Central memory CD8-positive, alpha-beta T cell (primary cell): ENCODE measurements at places on chromosomes 2 and 18.

DNA sequence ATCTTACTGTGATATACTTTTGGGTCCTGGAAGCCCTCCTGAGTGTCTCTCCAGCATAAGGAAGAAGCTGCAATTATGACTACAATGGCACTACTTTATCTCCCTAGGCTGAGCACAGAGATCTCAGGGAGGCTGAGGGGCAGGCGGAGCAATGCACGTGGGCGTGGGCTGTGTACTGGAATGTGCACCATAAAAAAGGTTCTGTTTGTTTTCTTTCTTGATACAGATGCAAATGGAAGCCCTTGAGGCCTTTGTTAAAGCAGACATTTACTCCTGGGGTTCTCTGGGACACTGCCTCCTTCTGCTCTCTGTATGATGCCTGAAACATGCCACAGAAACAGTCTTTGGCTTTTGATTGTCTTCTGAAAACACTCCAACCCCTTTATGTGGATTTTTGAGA, 79.1 kb upstream of the DLX2 start:
- DNase-seq: no peak

DNA sequence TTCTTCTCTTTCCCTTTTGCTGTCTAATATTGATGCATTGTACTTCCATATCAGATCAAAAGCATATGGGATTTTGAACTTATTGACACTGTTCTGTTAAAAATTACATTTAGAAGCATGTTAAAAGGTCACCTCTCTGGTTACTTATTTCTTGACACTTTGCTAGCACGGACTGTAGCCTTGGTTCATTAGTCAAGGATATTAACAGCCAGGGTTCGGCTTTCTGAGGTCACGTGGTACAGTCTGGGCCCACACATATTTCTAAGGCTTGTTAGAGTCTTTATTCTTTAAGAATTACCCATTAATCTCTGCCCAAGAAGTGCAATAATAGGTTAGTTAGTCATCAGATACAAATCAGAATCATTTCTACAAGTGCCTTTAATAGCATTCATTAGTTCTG, 1035.8 kb upstream of the FANCL start:
- no peak for DNase-seq

DNA sequence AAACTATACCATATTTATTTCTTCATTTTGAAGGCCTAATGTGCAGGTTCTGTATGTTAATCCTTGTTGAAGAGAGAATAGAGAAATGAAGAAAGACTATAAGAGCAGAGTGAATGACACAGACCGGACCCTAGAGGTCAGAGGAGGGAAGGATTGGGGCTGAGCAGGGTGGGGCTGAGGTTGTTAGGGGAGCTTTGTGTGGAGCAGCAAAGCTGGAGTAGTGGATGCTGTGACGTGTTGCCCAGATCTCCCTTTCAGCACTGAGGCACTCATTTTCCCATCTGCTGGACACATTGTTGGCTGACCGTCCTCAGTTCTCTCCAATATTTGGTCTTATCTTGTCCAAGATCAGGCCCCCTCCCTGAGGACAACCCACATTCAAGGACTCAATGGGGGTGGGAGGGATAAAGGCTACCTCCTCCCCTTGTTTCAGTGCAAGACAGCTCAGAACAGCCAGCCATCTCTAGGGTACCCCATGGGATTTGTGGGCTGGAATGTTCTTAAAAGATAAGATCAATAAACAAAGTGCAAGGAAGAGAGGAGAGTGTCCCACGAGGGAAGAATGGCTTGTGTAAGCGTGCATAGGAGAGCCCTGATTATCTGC, 143.6 kb downstream of the TDRD15 start:
- DNase-seq: no peak

DNA sequence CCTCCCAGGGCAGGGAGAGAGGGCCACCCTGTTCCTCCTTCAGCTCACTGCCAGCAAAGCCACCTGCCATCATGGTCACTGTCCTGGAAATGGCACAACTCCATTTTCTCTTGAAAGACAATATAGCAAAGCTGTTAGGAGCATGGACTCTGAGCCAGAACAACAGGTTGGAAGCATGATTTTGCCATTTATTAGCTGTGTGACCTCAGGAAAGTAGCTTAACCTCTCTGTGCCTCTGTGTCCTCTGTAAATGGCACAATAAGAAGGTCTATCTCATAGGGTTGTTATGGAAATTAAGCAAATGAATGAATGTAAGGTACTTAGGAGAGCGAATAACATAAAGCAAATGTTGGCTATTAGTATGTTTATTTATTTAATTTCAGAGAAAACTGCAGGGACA, 730.4 kb upstream of the ID2 start:
- DNase-seq: no peak

DNA sequence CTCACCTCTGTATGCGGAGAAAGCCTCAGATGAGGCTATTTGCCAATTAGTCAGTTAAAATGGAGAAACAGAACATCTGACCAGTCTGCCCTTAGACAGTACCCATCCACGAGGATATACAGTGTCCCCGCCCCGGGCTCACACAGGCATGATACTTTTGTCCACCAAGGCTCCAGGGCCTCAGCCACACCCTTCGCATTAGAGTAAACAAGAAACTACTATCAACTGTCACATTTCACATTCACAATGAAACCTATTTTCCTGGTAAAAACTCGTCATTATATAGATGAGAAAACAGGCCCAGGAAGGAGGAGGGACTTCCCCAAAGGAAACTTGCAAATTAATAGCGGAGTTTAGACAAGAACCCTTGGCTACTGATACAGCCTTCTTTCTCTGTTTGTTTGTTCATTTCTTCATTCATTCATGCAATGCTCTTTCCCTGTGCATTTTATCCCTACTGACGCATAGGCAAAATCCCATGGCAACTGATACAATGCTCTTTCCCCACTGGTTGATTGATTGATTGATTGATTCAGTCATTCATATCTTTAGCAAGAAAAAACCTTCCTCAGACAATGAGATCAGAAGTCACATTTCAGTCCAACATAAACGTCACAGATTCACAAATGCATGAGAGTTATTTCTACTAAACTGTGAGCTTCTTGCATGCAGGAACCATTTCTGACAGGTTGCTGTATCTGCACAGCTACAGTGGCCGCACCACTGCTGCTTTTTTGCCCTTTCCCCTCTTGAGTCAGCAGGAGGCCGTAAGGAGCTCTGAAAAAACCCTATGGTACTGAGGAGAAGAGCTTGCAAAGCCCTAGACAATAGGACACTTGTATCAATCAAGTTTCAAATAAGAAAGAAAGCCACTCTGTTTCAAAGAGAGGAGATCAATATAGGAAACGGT, 777.1 kb downstream of the RNF144A start:
- no peak for DNase-seq

- no peak for DNase-seq
These were observed 114.1 kb downstream of the TPO start for GRCh38 chr2:1527153-1527992.

DNA sequence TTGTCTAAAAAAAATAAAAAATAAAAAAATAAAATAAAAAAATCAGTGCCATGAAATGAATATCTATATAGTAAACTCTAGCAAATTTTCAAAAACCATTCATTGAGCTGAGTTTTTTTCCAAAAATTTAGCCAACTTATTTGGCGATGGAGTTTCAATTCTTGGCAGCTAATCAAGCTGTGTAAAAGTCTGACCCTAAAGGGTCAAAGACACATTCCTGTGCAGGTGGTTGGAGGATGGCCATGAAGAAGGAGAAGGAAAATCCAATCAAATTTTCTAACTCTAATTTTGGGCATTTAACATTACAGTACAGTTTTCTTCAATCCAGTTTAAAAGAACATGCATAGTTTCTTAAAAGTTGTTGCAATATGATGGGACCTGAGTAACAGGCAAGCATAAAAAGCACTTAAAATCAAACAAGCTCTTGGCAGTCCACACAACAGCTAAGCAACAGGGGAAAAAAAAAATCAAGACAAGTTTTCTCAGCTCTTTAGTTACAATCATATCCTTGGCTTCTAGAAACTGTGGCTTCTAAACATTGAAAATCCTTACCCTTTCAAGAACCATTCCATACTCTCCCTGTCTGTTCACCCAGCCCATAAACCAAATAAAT, 54.5 kb downstream of the ACVR1 start:
- DNase-seq: no peak

- no peak for DNase-seq
These were observed 95.0 kb upstream of the CCDC68 start for GRCh38 chr18:55054021-55054990.

GRCh38 chr2:94869131-94869530, 2.1 kb upstream of the TEKT4 start:
- DNase-seq: no peak

GRCh38 chr2:143877876-143878530, 641.9 kb downstream of the ZEB2 start:
- no peak for DNase-seq

GRCh38 chr2:111678161-111678560, 205.8 kb downstream of the ANAPC1 start:
- DNase-seq: no peak

GRCh38 chr2:110747522-110748488, 15.4 kb downstream of the ACOXL start:
- no peak for DNase-seq

GRCh38 chr2:222479859-222480258, 55.5 kb downstream of the SGPP2 start:
- no peak for DNase-seq

DNA sequence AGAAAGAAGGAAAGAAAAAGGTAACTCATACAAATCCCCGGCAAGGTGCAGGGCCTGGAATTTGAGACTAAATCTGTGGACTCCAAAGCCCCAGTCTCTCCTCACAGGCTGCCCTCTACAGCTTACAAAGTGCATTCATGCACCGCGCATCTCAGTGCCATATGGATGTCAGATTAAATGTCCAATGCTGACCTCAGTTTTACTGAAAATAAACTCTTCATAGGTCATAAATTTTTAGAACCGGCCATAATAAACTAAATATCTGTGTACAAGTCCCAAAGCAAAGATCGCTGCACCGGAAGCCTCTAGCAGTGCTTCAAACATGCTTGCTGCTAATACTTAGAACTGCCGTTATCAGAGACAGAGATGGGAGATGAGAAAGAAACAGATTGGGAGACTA, 17.7 kb downstream of the ST6GAL2 start:
- DNase-seq: no peak

DNA sequence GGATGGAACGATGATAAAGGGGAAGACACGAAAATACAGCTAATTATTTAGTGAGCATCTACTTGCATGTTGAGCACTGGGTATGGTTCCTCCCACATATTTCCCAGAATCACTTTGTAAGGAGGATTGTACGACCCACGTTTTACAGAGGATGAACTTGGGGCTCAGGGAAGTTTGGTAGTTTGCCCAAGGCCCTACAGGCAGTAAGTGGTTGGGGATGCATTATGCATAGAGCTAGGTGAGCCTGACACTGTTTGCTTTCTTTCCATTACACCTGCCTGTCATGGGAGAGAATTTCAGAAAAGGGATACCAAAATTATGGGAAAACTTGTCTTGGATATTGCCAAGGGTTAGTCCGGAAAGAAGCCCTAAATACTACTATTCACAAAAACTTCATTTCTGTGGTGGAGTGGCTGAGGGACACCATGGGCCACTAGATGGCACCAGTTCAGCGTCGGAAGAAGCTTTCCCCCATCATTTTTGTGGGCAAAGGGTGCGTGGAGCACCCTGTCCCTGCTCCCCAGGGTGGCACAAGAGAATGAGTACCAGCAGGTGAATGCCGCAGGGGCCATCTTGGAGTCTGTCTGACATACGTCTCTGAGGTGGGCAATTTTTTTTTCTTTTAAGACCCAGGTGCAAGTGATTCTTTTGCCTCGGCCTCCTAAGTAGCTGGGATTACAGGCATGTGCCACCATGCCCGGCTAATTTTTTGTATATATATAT, 23.5 kb upstream of the C18orf32 start:
- DNase-seq: peak; percentile 26

DNA sequence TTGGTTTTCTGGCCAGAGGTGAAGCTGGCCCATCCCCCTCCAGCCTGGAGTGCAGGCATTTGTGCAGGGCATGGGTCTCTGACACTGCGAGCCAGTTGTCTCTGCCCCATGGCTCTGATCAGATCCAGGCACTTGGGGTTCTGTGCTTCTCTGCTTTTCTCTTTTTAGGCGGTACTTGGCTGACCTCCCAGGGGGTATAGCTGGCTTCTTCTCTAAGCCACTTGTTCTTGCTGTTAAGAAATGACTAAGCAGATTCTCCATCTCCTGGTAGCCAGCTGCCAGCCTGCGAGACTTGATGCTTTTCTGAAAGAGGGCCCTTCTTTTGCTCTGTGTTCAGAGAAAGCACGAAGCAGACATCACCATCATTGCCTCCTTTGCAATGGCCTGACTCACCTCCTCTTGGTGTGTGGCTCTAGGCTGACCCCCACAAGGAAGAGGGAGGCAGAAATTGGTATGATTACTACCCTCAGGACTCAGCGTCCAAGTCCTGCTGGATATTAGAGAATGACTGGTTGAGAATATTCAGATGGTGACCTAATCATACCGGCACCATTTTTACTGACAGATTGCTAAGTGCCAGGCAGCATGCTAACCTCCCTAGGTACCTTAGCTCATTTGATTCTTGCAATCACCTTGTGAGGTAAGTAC, 32.7 kb downstream of the TNP1 start:
- DNase-seq: no peak

DNA sequence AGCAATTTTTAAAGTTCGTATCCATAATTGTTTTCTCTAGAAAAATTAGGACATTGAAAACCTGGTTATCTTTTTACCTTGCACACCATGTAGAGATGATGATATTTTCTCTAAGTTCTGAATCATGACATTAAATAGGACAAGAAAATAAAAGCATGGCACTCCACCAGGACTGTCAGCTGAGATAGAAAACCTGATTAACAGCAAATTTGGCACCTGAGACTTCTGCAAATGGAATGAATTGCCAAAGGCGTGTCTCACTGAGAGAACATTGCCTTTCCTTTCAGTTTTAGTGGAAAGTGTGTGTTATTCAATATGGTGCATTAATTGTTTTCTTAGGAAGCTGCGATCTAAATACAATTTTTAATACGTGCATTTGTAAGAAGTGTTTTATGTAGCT, 164.7 kb downstream of the LRRC30 start:
- no peak for DNase-seq

GRCh38 chr2:231677632-231678104, 30.7 kb upstream of the PTMA start:
- peak; percentile 83 for DNase-seq

GRCh38 chr2:55408098-55408882, 11.4 kb downstream of the CCDC88A start:
- DNase-seq: no peak

DNA sequence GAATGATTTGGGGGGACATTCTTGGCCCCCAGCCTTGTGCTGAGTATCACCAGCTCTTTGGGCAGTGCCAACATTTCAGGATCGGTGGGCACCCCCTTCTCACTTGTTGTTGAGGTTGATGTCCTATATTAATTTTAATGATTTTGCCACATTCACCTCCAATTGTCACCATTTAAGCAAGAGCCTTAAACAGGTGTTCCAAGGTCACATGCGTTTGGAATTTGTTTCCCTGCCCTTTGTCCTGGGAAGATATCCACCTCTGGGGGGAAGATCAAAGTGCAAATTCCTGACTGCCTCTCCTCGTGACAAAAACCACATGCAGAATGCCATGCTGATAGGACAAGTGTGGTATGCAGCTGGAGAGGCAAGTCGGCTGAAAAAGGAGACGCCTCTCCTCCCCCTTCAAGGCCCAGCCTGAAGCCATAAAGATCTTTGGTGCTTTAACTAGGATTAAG, 72.5 kb upstream of the ID2 start:
- DNase-seq: no peak

GRCh38 chr2:206996556-206997065, 57.3 kb downstream of the CPO start:
- no peak for DNase-seq

GRCh38 chr18:8660316-8660715, 45.0 kb upstream of the MTCL1 start:
- no peak for DNase-seq
